Naive thymus-derived CD4-positive, alpha-beta T cell (primary cell): ENCODE measurements at places on chromosomes 5 and 9. TPM values are rescaled to one million over a fixed set of nuclear protein-coding genes. Genes with fewer than 3 reads are reported as not detected.

Gene PCDHA8
- total RNA-seq: not detected

Gene ARL14EPL
- total RNA-seq: not detected

DNA sequence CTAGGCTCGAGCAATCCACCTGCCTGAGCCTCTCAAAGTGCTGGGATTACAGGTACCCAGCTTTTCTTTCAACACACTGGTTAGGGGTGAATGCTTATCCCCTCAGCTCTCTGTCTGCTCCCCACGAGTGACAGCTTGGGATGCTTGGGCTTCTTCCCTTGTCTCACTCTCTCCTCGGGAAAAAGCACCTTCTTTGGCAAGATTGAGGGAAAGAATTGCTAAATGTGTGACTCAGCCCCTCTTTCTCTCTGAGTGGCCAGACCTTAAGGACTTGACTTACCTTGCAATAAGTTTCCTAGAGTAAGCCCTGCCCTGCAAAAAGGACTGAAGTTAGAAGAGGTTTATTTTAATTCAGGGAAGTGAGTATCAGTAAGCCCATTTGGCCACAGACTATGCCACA, 68.1 kb upstream of the ERBIN start:
- H3K4me3 ChIP-seq: no peak overlapping the region
- H3K4me1 ChIP-seq: no peaks in the 10 kb centered on the region
- no peaks in the 10 kb centered on the region for H3K27me3 ChIP-seq
- H3K36me3 ChIP-seq: no peaks in the 10 kb centered on the region

- DNase-seq: no peak
- H3K36me3 ChIP-seq: no peaks in the 10 kb centered on the region
- no peaks in the 10 kb centered on the region for H3K4me1 ChIP-seq
- H3K27me3 ChIP-seq: no peaks in the 10 kb centered on the region
- no peak overlapping the region for H3K27ac ChIP-seq
These were observed 106.2 kb downstream of the LHFPL2 start for GRCh38 chr5:78542321-78542840.

GRCh38 chr5:14948383-14948782, 76.8 kb upstream of the ANKH start:
- H3K4me3 ChIP-seq: no peak overlapping the region
- DNase-seq: no peak
- no peaks in the 10 kb centered on the region for H3K36me3 ChIP-seq

DNA sequence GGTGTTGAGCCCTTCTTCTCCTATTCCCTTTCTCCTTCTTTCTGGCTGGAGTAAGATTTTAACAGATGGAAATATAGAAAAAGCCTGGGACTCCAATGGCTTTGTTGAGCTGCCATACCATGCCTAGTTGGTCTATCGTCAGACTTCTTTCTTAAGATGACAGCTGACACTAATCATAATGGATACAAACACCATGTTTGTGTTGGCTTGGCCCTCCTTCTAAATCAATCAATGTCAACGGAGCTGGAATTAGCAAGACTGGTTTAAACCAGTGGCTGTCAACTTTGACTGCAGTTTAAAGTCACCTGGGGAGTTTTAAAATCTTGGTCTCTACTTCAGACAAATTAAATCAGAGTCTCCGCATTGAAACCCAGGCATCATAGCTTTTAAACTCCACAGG, 264.5 kb upstream of the PRR16 start:
- H3K4me3 ChIP-seq: no peak overlapping the region
- H3K4me1 ChIP-seq: no peaks in the 10 kb centered on the region
- H3K36me3 ChIP-seq: no peaks in the 10 kb centered on the region
- DNase-seq: no peak
- no peaks in the 10 kb centered on the region for H3K27me3 ChIP-seq
- H3K27ac ChIP-seq: no peak overlapping the region
